ENCODE measurements at places on chromosomes 7 and 10. TPM values are rescaled to one million over a fixed set of nuclear protein-coding genes. Genes with fewer than 3 reads are reported as not detected.

DNA sequence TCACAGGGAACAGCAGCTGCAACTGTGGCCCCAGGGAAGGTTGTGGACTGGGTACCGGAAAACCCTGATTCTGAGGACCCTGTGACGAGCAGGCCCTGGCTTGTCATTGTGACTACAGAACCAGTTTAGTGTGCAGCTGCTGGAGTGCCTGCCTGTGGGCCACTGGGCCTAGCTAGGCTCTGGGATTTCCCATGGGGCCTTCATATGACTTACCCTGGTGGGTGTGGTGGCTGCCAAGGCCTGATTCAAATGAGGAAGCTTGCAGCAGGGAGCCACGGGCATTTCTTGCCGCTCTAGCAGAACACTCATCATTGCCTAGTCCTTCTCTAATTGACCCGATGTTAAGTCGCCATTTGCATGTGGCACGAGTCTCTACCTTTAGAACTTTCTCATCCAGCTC is 14.7 kb upstream of the CAMK2G start:
- H3K36me3 ChIP-seq: no peaks in the 10 kb centered on the region
- peak overlapping the region; percentile 85 for H3K27ac ChIP-seq
- no peak for DNase-seq
- no peaks in the 10 kb centered on the region for H3K27me3 ChIP-seq
- H3K4me1 ChIP-seq: peaks cover 34% of the 10 kb centered on the region
- H3K4me3 ChIP-seq: no peak overlapping the region

DNA sequence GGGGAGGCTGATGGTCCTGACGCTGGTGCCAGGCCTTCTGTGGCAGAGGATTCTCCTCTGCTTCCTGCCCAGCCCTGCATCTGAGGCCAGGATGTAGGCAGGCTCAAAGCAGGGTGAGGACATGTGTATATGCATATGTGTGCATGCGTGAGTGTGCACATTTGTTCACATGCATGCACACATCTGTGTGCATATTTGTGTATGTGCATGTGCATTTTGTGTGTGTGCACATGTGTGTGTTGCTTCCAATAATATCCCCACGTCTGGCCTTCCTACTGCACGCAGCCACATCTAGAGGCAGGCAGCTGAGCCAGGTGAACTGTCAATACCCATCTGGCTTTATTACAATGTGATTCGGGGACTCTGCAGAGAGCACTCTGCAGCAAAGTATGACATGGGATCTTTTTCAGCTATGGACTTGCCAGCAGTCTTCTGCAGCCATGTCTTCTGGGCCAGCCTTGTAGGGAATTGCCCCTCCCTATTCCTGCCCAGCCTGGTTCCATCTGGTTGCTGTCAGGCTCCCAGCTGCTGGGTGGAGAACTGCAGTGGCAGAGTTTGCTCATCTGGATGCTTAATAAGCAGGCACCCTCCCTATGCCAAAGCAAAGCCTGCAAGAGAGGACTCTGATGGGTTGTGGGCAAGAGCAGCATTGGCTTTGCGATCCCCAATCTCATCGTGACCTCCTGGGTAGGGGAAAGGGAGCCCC is 140.7 kb downstream of the PFKFB3 start:
- no peaks in the 10 kb centered on the region for H3K36me3 ChIP-seq
- H3K4me3 ChIP-seq: no peak overlapping the region
- DNase-seq: peak; percentile 68

DNA sequence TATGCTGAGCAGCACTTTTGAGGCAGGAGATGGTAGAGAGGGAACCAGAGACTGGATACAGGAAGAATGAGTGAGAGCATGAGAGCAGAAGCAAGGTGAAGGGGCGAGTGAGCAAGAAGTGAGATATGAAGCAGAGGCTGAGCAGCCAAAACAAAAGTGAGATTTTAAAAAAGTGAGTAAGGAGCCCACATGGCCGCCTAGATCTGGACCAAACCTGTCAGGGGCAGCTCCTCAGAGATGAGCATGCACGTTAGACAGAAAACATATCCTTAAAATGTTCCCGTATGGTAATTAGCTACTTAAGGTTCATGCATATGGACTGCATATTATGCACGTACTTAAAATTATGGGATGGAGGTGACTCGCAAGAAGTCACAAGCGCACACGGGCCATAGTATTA is 22.5 kb downstream of the TMEM176A start:
- no peaks in the 10 kb centered on the region for H3K36me3 ChIP-seq
- H3K4me3 ChIP-seq: no peak overlapping the region
- H3K4me1 ChIP-seq: no peaks in the 10 kb centered on the region
- H3K27ac ChIP-seq: no peak overlapping the region
- peak; percentile 50 for DNase-seq

- H3K27ac ChIP-seq: no peak overlapping the region
- peaks cover 4% of the 10 kb centered on the region for H3K36me3 ChIP-seq
- DNase-seq: no peak
- no peaks in the 10 kb centered on the region for H3K27me3 ChIP-seq
- peaks cover 39% of the 10 kb centered on the region for H3K4me1 ChIP-seq
- no peak overlapping the region for H3K4me3 ChIP-seq
Observed at GRCh38 chr7:149625947-149626392, 128.4 kb upstream of the ZNF746 start.

DNA sequence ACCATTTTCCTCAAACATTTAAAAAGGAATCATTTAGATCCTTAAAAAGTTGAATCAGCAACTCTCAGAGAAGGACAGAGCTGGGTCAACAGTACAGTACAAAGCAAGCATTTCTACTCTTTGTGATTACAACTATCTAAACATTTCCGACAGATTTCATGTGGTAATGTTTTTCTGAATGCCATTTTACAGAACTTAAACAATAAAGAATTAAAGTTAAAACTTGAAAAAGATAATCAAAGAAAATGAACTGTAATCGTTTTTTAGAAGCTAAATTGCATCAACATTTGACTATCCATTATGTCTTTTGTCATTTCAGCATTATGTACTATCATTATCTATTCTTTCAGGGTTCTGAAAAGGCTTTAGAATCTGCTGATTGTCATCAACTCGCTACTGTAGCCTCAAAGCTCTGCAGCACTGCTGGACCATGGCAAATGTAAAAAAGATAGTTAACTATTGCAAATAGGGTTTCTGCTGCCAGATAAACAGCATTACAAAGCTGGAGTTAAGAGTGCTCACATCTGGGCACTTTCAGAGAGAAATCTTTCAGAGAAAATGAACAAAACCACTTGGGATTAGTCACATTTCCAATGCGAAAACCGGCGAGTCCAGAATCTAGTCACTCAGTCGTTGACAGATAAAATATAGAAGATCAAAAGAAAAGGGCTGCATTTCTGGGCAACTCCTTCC is 160.4 kb upstream of the LAMB4 start:
- H3K27me3 ChIP-seq: no peaks in the 10 kb centered on the region
- H3K27ac ChIP-seq: no peak overlapping the region
- H3K4me3 ChIP-seq: no peak overlapping the region

- H3K4me3 ChIP-seq: no peak overlapping the region
- H3K4me1 ChIP-seq: peaks cover 21% of the 10 kb centered on the region
- no peaks in the 10 kb centered on the region for H3K27me3 ChIP-seq
- no peak for DNase-seq
Observed at GRCh38 chr7:75716992-75717626, 21.6 kb downstream of the HIP1 start.

DNA sequence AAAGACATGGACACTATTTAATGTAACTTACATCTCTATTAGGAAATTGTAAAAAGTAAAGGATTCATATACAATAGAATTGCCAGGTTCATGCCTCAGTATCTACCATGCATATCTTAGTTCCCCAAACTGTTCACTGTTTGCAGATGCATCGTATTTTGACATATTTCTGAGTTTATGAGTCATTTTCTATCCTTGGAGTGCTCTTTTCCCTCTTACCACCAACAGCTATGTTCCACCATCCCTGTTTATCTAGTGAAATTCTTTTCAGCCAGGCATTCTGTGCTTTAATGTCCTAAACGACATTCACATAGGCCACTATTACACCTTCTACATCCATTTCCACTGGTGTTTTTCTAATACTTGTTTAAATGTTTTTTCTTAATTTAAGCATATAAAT is 139.4 kb upstream of the HPS1 start:
- H3K4me3 ChIP-seq: no peak overlapping the region
- H3K36me3 ChIP-seq: no peaks in the 10 kb centered on the region
- H3K4me1 ChIP-seq: peaks cover 28% of the 10 kb centered on the region

- H3K4me1 ChIP-seq: no peaks in the 10 kb centered on the region
- H3K27me3 ChIP-seq: no peaks in the 10 kb centered on the region
- no peak overlapping the region for H3K4me3 ChIP-seq
- no peaks in the 10 kb centered on the region for H3K36me3 ChIP-seq
- DNase-seq: no peak
- no peak overlapping the region for H3K27ac ChIP-seq
Observed at GRCh38 chr10:63637901-63638327, 116.7 kb downstream of the REEP3 start.

DNA sequence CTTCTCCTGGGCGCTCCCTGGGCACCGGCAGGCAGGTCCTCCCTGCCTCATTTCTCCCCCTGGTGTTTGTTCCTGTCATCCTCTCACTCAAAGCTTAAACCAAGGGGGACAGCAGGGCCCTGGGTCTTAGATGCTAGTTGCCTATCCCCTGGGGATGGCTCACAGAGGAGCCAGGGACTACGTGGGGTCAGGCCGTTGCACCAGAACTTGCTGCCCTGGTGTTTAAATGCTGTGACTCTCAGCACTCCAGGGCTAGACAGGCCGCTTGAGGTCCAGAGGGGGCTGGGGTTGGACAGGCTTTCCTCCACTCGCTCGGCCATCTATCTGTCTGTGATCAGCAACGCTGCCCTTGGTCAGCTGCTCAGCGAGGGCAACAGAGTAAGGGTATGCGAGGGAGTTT is 340.3 kb downstream of the CXCL12 start:
- H3K36me3 ChIP-seq: no peaks in the 10 kb centered on the region
- no peak overlapping the region for H3K4me3 ChIP-seq
- peak overlapping the region; percentile 49 for H3K27ac ChIP-seq
- H3K4me1 ChIP-seq: peaks cover 28% of the 10 kb centered on the region
- no peaks in the 10 kb centered on the region for H3K27me3 ChIP-seq

- no peak for DNase-seq
- no peak overlapping the region for H3K4me3 ChIP-seq
- H3K36me3 ChIP-seq: no peaks in the 10 kb centered on the region
- H3K27ac ChIP-seq: no peak overlapping the region
Observed at GRCh38 chr7:68542831-68543230, 1055.4 kb upstream of the AUTS2 start.

DNA sequence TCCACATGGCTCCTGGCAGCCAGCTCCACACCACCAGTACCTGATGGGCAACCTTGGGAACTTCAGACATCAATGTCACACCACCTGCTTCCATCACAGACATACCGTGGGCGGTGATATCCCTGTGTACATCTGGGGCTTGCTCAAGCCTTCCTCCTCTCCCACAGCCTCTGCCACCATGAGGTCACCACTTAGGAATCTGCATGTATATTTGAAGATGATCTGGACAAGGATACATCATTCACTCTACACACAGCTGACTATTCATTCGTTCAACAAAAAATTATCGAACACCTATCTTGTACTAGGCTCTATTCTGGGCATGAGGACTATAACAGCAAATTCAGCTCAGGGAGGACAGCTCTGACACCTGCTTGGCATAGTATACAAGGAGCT is 6.8 kb downstream of the DLG5 start:
- H3K36me3 ChIP-seq: no peaks in the 10 kb centered on the region
- no peak for DNase-seq
- no peak overlapping the region for H3K4me3 ChIP-seq

- H3K36me3 ChIP-seq: no peaks in the 10 kb centered on the region
- H3K27me3 ChIP-seq: no peaks in the 10 kb centered on the region
Observed at GRCh38 chr7:130426564-130426963, 14.3 kb downstream of the CEP41 start.

DNA sequence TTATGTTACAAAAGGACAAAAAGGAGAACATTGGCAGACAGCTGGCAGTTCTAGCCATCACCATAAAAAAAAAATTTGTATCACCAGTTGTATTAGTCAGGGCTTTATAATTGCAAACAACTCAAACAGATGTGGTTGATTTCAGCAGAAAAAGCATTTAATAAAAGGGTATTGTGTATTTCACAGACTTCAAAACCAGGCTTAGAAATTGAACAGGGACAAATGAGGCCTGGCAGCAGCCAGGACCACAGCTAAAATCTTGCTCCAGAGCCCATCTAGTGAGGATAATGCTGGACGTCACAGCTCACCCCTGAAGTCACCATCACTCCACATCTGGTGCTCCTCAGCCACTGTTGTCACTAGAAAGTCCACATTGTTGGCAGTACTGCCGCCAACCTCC is 52.9 kb upstream of the CALD1 start:
- no peak overlapping the region for H3K4me3 ChIP-seq
- H3K27ac ChIP-seq: peak overlapping the region; percentile 82
- H3K4me1 ChIP-seq: peaks cover 30% of the 10 kb centered on the region
- no peak for DNase-seq

GRCh38 chr10:104548090-104548489 is 93.0 kb upstream of the SORCS3 start:
- peaks cover 4% of the 10 kb centered on the region for H3K27me3 ChIP-seq
- no peak overlapping the region for H3K27ac ChIP-seq
- no peak overlapping the region for H3K4me3 ChIP-seq
- H3K36me3 ChIP-seq: no peaks in the 10 kb centered on the region

DNA sequence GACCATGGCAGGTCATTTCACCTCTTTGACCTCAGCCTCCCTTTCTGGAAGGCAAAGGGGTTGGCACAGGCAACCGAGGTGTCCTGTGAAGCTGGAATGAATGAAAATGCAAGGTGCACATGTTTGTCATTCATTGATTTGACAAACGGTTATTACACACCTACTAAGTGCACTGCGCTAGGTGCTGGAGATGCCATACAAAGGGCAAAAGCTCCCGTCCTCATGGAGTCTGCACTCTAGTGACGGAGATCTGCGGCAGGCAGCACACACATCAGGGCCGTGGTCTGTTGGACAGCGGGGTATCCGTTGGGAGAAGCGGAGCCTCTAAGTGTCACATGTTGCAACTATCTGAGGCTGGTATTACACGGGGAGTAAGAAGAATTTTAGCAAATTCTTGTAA is 44.2 kb downstream of the PRF1 start:
- H3K4me1 ChIP-seq: peaks cover 34% of the 10 kb centered on the region
- no peak overlapping the region for H3K4me3 ChIP-seq

GRCh38 chr7:5200561-5201235 is 10.7 kb downstream of the WIPI2 start:
- no peaks in the 10 kb centered on the region for H3K27me3 ChIP-seq
- H3K4me1 ChIP-seq: peaks cover 13% of the 10 kb centered on the region

- H3K27ac ChIP-seq: no peak overlapping the region
- no peak for DNase-seq
- H3K27me3 ChIP-seq: no peaks in the 10 kb centered on the region
- no peaks in the 10 kb centered on the region for H3K36me3 ChIP-seq
Observed at GRCh38 chr7:138470391-138471157, 10.5 kb downstream of the TRIM24 start.

GALNT17 gene
- total RNA-seq: 59.1 TPM

FAM25G gene
- total RNA-seq: not detected

COBL gene
- 44.0 TPM for total RNA-seq

SORCS1 gene
- total RNA-seq: 7.1 TPM

MICALL2 gene
- total RNA-seq: 18.3 TPM

GRID1 gene
- total RNA-seq: 1.3 TPM

SLC29A4 gene
- 3.3 TPM for total RNA-seq

SPAM1 gene
- not detected for total RNA-seq

ICA1 gene
- 6.2 TPM for total RNA-seq

ZNF786 gene
- 5.0 TPM for total RNA-seq

SPRN gene
- 0.71 TPM for total RNA-seq

GPER1 gene
- total RNA-seq: 12.0 TPM
